ENCODE measurements at places on chromosomes 16 and 17.

GRCh38 chr16:84610376-84610775 lies 7.5 kb downstream of the COTL1 start:
- DNase-seq, result no peak

DNA sequence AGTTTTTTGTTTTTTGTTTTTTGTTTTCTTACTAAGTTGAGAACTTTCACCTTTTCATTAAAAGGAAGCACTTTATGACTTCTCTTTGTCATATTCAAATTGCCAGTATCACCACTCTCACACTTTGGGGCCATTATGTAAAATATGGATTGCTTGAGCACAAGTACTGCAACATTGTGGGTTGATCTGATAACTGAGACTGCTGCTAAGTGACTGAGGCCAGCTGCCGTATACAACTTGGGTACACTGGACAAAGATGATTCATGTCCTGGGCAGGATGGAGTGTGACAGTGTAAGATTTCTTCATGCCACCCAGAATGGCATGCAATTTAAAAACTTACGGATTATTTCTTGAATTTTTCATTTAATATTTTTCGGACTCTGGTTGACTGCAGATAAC lies 7.8 kb downstream of the TTC19 start:
- DNase-seq, result no peak

DNA sequence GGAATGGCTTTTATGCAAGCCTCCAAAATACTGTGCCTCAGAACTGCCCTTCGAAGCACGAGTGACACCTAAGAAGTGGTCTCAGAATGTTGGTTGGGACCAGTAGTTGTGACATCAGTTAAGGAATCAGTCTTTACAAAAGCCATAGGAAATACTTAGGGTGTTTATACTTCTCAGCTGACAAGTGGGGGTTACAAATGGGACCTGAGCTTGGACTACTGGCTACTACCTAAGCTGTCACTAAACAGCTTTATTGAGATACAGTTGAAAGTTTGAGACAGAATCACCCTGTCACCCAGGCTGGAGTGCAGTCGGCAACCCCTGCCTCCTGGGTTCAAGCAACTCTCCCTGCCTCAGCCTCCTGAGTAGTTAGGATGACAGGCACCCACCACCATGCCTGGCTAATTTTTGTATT lies 5.0 kb downstream of the RPL19 start:
- DNase-seq, result no peak

- peak; percentile 76 for DNase-seq
Measured at GRCh38 chr17:41738077-41738800, 3.8 kb upstream of the HAP1 start.

- peak; percentile 35 for DNase-seq
Measured at GRCh38 chr17:72185564-72185963, 64.7 kb downstream of the SOX9 start.

GRCh38 chr16:71565812-71566700 lies 10.8 kb downstream of the TAT start:
- DNase-seq, result no peak

DNA sequence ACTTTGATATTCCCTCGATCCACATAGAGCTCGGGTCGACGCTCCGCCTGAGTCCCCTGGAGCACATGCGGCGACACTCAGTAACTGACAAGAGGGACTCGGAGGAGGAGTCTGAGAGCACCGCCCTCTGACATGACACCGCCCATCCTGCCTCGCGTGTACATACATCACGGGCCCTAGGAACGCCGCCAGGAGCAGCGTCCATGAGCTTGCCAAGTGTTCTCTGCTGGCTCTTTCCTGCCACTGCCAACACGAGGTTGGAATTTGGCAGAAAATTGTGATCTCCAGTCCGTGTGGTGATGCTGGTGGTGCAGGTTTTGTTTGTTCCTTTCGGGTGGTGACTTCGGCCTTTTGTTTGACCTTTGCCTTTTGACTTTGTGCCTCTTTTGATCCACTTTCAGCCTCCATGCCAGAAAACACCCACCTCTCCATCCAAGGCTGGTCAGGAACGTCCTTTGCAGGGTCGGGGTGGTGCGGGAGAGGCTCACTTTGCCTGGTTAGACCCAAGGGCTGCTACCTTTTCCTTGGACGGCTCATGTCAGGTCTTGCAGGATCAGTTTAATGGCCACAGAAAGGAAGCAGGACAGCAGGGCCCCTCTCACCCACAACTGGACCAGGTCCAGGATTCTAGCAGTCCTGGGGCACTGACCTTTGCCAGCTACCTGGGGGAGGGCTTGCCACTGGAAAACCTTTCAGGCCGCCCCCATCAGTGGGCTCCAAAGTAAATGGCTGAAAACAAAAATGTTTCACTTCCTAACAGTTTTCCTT lies 27.6 kb downstream of the ELAC2 start:
- no peak for DNase-seq

GRCh38 chr16:68972013-68972412 lies 128.7 kb downstream of the TANGO6 start:
- DNase-seq, result no peak

GRCh38 chr16:51710905-51711563 lies 560.0 kb upstream of the SALL1 start:
- no peak for DNase-seq

DNA sequence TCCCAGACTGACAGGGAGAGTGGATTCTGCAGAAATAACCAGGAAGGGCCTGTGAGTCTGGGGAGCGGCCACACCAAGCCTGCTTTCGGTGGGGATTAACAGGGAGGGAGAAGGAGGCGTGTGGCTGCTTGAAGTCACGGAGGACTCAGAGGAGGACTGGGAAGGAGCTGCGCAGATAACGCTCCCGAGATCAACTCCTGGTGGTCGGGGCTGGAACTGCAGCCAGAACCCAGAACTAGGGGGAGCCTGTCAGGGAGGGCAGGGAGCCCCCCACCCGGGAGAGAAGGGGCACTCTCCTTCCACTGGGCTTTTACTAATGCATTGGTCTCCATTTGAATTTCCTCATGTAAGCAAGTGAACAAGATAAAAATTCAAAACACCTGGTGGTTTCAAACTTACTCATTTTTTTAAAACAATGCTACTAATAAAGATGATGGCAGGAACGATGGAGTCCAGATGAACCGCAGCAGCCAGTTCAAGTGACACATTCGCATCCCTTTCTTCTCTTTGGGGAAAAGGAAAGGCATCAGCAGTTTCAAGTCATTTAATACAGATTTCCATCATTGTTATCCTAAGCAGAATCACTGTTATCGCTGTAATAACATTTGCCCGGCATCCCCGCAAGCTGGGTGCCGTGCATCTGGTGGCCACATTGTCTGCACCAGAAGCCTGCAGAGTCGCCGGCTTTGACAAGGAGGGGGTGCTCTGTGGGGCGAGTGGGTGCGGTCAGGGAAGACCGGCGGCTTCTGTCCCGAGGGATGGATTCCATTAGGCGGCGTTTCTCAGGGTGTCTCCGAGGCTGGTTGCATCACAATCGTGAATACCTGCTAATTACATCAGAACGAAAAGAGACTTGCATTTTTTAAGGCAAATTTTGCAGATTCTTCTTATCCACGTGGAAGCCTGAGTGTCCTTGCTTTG lies 183.0 kb downstream of the FOXL1 start:
- DNase-seq, result peak; percentile 83

GRCh38 chr17:28169621-28170349 lies 127.3 kb downstream of the NLK start:
- no peak for DNase-seq

DNA sequence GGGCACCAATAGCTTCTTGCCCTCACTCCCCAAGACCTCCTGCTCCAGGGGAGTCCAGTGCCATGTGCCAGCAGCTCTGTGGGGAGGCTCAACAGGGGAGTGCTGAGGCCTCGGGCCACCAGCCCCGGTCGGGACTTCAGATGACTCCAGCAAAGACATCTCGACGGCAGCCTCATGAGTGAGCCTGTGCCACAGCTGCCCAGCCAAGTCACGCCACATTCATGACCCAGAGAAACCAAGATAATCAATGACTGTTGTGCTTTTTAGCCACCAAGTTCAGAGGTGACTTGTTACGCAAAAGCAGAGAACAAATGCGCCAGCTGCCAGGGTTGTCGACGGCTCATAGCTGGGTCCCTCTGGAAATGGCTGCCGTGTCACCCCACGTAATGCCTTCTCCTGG lies 157.5 kb downstream of the BANP start:
- no peak for DNase-seq

GRCh38 chr17:5772720-5773119 lies 188.4 kb upstream of the NLRP1 start:
- DNase-seq, result peak; percentile 56

Measured in fibroblast of skin of abdomen (primary cell).